ENCODE measurements at places on chromosomes 7 and 10. TPM values are rescaled to one million over a fixed set of nuclear protein-coding genes. Genes with fewer than 3 reads are reported as not detected.

GRCh38 chr10:71381611-71382010, 15.1 kb upstream of the CDH23 start:
- no peak for DNase-seq

DNA sequence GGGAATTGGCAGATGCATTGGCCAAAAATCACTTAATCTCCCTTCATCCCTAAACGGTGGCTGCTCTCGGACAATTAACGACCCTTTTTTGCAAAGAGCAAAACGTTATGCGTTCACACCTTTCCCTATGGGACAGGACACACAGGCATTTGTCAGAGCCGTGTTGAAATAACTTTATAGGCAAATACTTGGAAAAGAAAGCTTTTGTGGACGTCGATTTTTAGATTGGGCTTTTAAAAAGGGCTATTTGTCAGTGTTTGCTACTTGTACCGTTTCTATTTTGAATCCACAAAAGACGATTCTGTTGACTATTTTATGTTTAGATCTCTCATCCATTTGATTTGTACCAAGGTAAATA, 245.6 kb downstream of the SLC25A13 start:
- no peak for DNase-seq

- no peak for DNase-seq
Observed at GRCh38 chr10:48811461-48811860, 126.8 kb downstream of the WDFY4 start.

C7orf33 gene
- total RNA-seq = not detected

- DNase-seq = no peak
Observed at GRCh38 chr10:86294346-86295265, 72.0 kb downstream of the GRID1 start.

POU6F2 gene
- total RNA-seq = 0.27 TPM
